ENCODE measurements at places on chromosomes 11 and 22.

DNA sequence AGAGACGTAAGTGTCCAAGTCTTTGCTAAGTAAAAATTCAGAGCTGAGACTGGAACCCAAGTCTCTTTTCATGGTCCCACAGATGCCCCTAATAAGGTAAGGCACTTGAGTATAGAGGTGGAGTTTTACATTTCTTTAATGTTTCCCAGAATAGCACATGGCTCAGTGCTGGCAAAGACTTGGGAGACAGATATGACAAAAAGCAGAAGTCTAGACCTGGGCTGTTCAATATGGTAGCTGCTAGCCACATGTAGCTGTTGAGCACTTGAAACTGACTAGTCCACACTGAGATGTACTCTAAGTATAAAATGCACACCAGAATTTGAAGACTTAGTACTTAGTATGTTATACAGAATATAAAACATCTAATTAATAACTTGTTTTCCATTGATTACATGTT, 17.6 kb downstream of the VSTM5 start:
- DNase-seq: no peak

- no peak for DNase-seq
Observed at GRCh38 chr22:39655004-39655579, 84.5 kb downstream of the CACNA1I start.

DNA sequence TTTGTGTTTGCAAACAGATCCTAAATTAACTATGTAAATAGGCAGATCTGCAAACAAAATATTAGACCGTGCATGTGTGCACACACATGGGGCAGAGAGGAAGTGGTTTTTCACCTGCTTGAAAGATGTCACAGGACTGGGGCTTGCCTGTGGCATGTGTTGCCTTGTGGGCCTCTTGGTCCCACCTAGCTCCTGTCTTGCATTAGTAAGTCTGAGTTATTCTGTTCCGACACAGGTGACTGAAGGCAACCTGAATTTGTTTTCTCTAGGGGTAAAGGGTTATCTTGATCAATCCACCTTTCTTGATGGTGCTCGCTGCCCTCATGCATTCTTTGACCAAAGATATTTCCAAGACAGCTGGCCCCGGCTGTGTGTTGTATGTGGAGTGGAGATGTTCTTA, 667.5 kb downstream of the NTM start:
- DNase-seq: no peak

GRCh38 chr11:29578806-29579205, 438.0 kb downstream of the KCNA4 start:
- DNase-seq: no peak
